ENCODE measurements at places on chromosomes 5 and 9.
A peak's percentile ranks its signal among the peaks of the same experiment; 100 is the strongest.

DNA sequence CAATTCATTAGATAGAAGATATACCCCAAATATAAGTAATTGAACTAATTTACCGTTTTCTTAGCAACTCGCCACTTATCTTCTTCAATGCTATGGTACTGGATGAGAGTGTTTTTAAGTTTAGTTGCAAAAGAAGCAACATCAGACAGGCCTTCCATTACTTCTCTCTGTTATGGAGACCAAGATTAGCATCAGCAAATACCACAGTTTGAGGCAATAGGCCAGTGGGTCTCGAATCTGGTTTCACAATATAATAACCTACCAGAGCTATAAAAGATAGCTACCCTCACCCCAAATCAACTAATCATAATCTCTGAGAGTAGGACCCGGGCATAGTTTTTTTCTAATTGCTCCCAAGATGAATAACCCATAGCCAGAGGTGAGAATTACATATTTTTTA lies 5.1 kb downstream of the STARD4 start:
- DNase-seq, result no peak

GRCh38 chr5:64180661-64181343 lies 15.2 kb downstream of the RNF180 start:
- DNase-seq, result no peak

- no peak for DNase-seq
These were observed 51.5 kb upstream of the MAP3K1 start for GRCh38 chr5:56763711-56764466.

- no peak for DNase-seq
These were observed 3.2 kb upstream of the RNU6ATAC start for GRCh38 chr9:134167530-134167931.

DNA sequence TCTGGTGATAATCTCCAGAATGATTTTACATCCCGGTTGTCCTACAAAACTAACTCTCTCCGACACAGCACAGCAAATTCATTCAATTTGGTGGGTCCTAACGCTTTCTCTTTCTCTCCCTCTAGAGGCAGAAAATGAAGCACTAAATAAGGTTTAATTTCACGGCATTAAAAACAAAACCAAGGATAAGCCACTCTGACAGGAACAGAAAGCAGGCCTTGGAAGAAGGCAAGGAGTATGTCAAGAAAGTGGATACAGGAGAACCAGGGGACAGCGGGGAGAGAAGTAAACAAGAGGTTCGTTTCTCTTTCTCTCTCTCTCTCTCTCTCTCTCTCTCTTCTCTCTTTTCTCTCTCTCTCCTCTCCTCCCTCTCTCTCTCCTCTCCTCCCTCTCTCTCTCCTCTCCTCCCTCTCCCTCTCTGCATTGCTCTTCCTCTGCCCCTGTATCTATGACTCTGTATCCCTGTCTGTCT lies 49.8 kb downstream of the EBF1 start:
- no peak for DNase-seq

DNA sequence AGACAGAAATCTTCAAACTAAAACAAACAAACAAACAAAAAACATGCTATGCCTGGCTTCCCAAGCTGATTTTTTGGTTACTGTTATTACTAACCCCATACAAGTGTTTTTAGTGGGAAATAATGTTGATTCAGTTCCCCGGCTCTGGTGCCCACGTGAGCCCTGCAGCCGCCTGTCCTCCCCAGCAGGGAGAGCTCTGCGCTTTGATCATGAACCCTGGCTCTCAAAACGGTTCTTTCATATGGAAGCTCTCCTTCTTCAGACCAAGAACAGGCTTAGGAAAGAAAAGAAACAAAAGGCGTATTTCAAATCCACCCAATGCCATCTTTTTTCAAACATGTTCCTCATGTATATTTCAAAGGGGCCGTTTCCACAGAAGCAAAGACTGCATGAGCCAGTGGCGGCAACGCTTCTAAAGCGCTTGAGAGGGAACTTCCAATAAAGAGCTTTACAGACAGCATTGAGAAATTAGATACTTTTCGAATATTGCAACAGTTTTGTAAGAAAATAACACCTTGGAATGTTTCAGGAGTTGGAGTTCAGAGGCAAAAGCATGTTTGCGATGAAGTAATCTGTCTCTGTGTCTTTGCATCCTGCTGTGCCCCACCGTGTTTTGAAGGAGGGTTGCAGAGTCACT lies 74.8 kb downstream of the ICE1 start:
- DNase-seq, result peak; percentile 20
